Renal cortical epithelial cell (primary cell): ENCODE measurements at places on chromosomes 7 and 10. TPM values are rescaled to one million over a fixed set of nuclear protein-coding genes. Genes with fewer than 3 reads are reported as not detected.

DNA sequence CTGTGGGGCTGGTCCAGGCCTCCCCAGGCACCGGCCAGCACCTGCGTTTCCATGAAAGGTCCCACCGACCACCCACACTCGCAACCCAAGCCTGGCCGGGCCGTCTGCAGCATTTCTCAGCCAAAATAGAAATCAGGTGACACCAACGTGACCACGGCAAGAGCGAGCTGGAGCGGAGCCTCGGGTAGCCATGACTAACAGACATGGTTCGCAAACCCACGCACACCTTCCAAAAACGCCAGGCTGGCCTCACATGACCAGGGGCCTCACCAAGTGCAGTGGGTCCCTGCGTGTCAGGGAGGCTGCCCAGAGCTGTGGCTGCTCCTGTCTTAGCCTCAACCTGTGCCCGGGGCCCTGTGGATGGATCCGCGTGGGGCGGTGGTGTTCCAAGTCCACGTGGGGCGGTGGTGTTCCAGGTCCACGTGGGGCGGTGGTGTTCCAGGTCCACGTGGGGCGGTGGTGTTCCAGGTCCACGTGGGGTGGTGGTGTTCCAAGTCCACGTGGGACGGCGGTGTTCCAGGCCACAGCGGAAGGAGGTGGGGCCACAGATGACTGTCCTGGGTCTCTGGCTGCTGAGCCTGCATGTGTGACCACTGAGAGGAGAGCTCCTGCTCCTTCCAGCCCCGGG, 64.4 kb upstream of the ADGRA1 start:
- DNase-seq: no peak

DNA sequence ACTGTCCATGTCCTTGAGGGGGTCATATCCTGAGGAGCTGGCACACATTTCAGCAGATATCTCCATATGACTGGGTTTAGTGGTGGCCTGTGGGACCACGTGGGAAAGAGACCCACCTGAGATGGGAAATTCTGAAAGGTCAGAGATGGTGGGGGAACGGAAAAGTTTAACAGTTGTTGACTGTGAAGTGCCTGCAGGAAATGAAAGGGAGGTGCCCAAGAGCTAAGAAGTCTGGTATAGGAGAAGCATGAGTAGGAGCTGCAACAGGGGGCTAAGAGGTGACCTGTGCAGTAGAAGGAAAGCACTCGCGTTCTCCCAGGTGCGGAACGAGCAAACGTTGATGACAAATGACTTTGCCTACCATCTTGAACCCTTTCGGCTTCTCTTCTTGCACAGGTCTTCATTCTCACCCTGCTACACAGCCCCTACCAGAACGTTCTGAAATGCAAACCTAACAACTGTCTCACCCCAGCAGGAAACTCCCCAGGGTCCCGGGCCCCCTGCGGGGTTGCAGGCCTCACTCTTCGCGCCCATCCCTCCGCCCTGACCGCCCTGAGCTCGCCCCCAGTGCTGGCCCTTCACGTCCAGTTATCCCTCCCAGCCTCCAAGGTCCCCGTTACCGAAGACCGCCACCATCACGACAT, 9.8 kb upstream of the FXYD4 start:
- no peak for DNase-seq

DNA sequence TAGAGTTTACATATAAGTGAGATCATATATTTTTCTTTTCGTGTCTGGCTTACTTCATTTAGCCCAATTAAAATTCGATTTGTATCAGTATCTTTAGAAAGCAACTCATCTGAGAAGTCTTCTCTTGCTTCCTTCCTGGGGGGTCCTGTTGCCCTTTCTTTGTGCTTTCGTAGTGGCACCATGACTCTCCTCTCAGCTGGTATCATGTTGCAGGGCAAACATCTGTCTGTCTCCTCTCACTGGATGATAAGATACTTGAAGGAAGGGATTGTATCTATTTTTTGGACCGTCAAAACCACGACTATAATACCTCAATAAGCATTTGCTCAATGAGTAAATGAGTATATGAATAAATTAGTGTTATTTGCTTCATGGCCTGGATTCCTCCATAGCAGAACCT, 382.5 kb upstream of the SORCS1 start:
- no peak for DNase-seq

- no peak for DNase-seq
These were observed 77.9 kb downstream of the GRB10 start for GRCh38 chr7:50704844-50705243.

- peak; percentile 47 for DNase-seq
These were observed 59.4 kb upstream of the FRMD4A start for GRCh38 chr10:14389981-14390590.

DNA sequence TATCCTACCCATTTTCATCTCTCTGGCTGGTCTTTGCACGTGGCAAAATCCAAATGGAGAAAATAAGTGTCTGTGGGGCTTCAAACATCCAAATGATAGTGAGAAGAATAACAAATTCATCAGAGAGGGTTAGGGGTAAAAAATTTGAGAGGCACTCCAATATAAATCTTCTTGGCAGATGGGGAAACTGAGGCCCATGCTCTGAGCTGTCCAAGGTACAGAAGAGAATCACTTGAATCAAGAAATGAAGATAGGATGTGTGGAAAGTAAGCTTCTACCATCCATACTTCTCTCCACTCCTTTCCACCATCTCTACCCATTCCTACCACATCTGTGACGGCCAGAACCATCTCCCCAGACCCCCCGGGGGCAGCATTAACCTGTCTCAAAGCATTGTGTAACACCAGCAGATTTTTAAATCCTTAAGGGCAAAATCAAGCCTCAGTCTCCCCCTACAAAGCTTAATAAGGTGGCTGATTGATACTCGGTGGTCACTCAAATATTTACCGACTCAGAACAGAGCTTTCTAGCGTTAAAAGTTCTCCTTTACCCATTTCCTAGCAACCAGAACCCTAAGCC, 818 bp downstream of the GOT1 start:
- DNase-seq: peak; percentile 28

GRCh38 chr10:130171196-130171595, 35.0 kb downstream of the GLRX3 start:
- no peak for DNase-seq

GRCh38 chr7:5681979-5682546, 99.4 kb downstream of the RNF216 start:
- DNase-seq: no peak

DNA sequence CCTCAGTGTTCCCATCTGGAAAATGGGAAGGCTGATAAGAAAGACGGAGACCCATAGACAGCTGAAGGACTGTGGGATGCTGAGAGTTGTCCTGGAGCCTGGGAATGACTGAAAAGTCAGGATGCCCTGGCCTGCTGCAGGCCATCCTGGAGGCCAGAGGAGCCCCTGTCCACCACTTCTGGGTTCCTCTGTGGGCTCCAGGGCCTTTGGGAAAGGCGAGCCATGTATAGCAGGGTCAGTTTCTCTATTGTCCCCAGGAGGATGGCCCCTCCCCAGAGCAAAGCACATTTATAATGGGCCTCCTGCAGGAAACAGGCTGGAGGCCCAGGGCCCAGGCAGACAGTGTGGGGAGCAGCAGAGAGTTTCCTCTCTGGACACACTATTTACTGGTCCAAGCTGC, 471.4 kb upstream of the MGMT start:
- no peak for DNase-seq

- DNase-seq: no peak
These were observed 47.4 kb downstream of the AUTS2 start for GRCh38 chr7:69645683-69646082.

DNA sequence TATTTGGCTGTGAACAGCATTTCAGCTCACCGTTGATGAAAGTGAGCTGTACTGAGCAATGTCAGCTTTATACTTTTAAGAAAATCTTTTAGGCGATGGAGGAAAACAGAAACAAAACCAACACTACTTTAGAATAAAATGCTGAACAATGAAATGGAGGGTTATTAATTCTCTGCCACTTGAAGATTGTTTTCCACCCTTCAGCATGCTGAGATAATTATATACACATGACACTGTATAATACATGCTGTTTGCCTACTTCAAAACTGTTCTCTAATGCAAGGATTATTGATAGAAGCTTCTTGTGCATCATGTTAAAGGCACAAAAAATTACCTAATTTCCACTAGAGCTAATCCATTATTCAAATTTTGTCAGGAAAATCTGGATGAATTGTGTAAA, 66.8 kb downstream of the CACNA2D1 start:
- no peak for DNase-seq

DNA sequence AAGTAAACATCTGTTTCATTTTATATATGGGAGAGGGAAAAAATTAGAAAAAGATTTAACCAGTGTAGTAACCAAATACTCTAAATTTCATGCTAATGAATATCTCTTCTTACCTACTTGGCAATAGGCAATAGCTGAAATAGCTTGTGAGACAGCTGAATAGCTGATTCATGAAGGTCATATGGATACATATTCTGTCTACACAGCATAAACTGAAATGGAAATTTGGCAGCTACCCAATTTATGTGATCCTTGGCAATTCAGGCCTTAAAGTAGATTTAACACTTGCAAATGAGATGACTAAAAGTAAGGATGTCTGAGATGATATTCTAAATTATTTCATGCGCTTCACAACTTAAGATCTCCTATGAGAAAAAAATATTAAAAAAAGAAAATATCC, 261.2 kb upstream of the SEMA3A start:
- DNase-seq: no peak

DNA sequence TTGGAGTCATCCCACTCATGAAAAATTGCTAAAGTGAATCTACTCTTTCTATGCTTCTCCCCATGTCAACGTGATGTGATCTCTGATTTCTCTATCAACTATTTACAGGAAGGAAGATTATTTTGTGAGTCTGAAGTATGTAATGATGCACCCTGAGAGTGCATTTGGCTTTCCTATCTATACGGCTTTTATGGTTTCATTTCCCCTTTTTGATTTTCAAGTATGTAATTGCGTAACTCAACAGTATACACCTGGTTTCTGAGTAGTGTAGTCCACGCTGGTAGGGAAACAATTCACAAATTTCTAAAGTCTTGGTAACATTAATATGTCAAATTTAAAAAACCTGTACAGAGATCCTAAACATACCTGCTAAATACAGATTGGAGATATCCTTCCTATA, 194.7 kb upstream of the SEMA3A start:
- no peak for DNase-seq

DNA sequence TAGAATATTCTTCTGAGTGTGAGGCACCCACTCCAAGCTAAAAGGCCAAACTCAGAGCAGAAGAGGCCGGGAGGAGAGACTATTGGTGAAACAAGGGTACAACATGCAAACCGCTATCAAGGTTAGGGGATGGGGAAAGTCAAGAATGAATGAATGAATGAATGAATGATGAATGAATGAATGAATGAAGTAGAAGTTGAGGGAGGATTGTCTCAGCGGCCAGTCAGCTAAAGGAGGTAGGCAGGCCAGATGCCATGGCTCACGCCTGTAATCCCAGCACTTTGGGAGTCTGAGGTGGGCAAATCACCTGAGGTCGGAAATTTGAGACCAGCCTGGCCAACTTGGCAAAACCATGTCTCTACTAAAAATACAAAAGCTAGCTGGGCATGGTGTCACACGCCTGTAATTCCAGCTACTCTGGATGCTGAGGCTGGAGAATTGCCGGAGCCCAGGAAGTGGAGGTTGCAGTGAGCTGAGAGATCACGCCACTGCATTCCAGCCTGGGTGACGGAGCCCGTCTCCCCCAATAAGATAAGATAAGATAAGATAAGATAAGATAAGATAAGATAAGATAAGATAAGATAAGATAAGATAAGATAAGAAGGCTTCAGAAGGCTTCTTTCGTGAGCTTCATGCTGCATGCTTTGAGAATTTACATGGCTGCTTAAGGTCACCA, 250.8 kb downstream of the CCDC3 start:
- DNase-seq: no peak

DNA sequence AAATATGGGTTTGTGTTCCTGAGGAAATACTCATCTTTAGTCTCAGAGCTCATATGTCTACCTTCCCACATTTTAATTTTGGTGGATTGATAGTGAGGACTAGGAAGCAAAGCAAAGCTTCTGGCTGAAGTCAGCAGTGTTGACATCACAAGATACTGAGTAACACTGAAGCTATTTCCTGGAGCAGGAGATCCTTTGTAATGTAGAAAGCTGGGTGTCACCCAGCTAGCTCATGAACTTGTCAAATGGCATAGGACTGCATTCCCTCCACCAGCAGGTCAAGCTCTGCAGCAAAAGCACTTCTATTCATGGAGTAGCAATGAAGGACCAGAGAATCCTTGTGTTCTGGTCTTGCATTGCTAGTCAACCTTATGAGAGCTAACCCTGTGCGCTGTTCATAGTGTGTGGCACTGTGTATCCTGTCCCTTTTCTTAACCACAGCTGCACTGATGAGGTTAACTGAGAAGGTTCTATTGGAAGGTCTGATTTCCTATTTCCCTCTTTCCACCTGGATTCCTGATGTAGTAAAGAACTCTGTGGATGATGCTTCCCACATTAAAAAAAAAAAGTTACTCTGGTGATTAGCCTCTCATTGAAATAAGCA, 94.8 kb upstream of the ZNF804B start:
- peak; percentile 81 for DNase-seq

DNA sequence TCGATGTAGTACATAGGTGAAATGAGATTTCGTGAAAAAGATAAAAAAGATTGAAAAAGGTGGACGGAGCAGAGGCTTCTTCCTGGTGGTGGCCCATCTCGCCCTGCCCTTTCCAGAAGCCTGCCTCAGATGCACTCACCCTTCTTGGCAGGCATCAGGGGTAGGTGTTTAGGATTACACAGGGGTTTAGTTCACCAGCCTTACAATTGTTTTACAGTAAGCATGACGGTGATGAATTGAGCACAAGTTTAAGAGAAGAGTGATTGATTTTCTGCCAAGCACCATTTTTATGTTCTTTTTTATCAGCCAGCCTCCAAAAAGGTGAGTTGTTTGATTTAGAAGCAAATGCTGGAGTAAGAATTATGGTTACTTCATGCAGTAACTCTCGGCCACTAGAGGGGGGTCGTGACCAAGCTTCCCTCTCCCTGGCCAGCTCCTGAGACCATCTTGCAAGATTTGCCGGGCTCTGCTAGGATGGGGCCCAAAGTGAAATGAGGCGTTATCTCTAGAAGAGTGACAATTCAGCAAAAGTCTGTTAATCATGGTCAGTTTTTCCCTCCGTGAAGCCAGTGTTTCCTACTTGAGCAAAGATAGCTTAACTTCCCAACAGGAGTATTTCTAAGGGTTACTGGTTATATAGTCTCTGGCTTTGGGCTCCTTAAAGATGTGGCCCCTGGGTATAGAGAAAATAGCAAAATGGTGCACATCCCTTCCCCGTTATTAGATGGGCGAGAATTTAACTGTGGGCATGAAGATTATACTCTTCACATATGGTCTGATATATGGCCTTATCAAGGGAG, 228.8 kb downstream of the BMPER start:
- peak; percentile 38 for DNase-seq

Gene MYL7
- total RNA-seq: not detected in 2 replicates

Gene LIPJ
- total RNA-seq: 0.05 TPM in 1 of 2 replicates, not detected in the other

Gene SMKR1
- total RNA-seq: 0.65 and 1.0 TPM in 2 replicates

Gene TEX47
- total RNA-seq: not detected in 2 replicates

Gene ASIC3
- total RNA-seq: 0.15 TPM in 1 of 2 replicates, not detected in the other

Gene METTL27
- 1.4 and 12.0 TPM in 2 replicates for total RNA-seq

Gene GPR15LG
- total RNA-seq: 6.8 and 46.5 TPM in 2 replicates

Gene OR13A1
- not detected in 2 replicates for total RNA-seq

Gene TRPV6
- 0.05 TPM in 1 of 2 replicates, not detected in the other for total RNA-seq

Gene SPDYE1
- total RNA-seq: not detected in 2 replicates
